T47D (cell line): ENCODE measurements at places on chromosomes 2 and 18.

DNA sequence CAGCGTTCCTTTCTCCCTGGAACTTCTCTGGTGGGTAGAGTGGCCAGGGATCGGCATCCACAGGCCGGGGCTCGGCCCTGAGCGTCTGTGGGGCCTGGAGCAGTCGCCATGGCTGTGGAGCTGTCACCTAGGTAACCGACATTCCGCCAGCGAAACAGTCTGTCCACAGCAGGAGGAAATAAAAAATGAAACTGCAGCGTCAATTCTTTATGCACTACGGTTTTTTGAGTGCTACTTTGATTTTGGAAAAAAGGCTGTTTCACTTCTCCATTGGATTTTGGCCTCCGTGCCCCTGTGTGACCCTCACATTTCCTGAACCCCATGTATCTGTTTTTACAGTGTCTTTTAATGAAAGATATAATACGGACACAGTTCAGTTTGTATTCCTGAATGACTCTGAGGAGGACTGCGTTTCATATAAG lies 163.4 kb downstream of the LDLRAD4 start:
- DNase-seq: no peak

- DNase-seq: peak; percentile 44
Measured at GRCh38 chr18:58862851-58863538, 1.7 kb upstream of the ZNF532 start.

DNA sequence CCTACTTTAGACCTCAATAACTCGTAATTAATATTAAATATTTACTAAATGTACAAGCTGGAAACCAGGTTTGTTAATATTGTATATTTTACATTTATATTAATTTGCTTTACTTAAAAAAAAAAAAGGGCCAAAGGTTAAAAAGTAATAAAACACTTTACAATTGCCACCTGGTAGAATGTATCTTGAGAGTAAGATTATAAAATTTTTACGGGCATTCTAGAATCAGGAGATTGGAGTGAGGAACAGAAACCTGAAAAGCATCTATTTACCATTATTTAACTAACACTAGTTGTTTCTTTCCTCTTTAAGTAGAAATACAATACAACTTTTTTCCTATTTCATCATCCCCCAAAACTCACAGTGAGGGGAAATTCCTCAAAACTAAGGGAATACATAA lies 15.6 kb upstream of the STRN start:
- no peak for DNase-seq

DNA sequence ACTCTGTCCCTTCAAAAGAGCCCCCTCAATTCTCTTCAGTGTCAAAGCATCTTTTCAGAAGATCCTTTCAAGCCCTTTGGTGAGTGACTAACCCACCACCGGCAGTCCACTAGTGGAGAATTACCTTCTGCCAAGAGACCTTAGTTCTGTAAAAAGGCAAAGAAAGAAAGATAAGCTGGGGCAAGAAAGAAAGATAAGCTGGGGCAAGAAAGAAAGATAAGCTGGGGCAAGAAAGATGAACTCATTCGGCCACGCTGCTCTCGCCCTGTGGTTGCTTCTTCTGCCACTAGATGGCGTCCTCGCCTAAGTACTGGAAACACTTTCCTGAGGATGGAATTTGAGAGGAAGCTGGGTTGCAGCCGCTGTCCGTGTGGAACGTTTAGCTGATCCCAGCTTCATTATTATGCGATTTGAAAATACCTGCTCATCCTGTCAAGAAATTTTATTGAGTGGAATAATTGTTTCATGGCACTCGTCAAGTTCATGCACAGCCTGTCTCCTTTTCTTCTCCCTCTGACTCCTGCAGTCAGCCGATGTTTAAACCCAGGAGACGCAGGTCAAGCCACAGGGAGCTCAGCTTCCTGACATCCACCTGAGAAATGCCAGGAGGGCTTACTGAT lies 17.3 kb upstream of the ANXA4 start:
- DNase-seq: peak; percentile 74

DNA sequence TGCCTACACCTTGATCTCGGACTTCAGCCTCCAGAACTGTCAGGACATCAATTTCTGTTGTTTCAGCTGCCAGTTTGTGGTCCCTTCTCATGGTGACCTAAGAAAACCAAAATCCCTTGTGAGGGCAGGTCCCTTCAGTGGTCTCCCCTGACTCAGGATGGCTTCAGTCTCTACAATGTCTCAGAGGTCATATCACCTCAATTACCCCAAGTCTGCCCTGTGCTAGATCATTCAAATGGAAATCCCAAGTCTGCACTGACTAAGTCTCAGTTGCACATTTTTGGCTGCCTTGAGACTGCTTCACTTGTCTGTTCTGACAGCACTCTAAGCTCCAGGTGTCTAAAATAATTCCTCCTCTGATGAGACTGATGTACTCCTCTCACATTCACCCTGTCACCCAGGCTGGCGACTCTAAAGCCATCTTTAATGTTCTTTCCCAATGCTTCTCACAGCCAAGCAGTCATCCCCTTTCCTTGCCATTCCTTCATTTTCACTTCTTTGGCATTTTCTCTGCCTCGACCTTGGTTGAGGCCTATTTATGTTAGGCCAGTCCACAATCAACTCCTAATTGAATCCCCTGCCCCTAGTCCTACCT lies 470.8 kb downstream of the DLGAP1 start:
- no peak for DNase-seq

GRCh38 chr18:3216987-3217386 lies 2.8 kb downstream of the MYOM1 start:
- no peak for DNase-seq

DNA sequence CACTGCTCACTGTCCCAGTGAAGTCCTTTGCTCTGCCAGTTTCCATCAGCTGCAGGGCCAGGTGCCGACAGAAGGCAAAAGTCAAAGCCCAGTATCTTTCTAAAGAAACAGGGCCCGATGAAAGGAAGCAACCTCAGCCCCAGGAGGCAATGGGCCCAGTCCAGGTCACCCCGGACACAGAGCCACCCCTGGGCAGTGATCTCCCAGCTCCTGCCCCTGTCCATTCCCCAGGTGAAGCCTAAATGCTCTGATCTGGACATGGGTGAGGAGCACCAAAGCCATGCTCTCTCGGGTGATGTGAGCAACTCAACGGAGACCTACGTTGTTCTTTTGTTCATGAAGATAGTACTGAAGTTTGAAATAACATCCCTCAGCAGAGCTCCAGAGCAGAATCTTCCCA lies 61.6 kb downstream of the HDAC4 start:
- DNase-seq: no peak

DNA sequence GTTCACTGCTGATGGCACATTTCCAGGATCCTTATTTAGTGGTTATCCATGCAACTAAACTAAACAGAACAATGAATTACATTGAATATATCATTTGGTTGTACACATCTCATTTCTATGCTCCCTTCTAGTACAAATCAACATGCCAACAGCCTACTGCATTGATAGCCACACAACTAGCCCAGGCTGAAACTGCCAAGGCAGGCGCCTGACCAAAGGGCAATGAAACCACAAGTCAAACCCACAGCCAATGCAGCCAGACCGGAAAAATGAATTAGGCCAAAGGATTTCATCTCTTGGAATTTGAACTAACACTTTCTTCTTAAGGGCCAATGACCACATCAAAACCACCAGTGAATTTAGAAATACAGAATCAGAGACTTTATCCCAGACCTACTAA lies 196.4 kb downstream of the NOL4 start:
- DNase-seq: peak; percentile 72

DNA sequence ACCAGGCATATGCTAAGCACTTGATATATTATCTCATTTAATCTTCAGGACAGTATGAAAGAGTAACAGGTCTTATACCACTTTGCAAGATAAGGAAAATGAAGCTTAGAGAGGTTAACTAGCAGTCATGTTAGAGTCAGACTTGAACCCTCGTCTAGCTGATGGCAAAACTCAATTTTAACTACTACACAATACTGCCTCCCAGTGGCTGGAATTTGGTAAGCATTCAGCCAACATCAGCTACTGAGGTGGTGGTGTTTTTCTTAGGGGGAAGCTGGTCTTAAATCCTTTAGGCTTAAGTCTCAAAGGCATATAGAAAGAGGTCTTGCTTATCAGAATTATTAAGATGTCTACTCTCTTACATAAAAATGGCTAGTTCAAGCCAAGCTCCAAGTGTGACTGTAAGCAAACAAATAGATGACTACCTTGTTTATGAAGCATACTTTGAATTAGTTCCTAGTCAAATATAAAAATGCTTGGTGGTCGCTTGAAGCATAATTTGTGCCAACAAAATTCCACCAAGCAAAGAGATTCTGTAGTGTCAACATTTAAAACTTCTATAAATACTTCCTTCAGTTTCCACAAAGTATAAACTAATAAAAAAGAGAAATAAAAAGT lies 325.4 kb upstream of the FIGN start:
- DNase-seq: peak; percentile 64

DNA sequence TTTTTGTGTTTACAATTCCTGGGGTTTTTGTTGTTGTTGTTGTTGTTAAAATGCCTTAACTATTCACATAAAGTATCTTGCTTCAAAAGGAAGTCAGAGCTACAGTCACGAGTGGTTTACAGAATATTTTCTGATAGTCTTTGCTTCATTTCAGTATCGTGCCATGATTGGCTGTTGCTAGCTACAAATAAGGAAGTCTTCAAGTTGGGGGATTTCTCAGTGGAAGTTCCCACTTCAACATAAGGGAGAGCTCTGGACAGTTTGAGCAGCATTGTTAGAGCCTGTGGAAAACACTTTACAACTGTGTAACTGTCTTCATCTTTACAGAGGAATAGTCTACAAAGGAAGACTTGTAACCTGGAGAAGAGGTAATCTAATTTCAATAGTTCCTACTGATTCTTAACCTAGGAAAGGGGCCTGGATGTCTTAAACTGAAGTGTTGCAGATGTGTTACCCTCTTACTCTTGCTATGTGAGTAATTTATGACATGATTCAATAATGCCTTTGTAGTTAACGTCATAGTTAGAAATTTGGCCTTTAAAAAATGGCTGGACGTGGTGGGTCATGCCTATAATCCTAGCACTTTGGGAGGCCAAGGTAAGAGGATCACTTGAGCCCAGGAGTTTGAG lies 23.4 kb upstream of the TANK start:
- DNase-seq: no peak

DNA sequence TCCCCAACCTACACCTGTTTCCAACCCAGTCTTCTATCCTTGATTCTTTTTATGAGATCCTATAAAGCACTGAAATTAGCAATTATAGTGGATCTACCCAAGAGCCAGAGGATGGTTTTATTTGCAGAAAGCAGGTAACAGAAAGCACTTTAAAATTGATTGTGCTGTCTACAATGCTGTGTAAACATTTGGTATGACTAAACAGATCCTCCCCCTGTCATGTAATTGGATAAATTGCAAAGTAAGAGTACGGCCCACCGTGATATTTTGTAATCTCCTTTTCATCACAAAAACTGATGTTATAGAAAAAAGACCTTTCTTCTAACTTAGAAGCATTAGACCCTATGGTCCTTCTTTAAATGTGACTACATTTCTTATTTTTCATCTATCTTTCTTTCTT lies 11.3 kb upstream of the PPP3R1 start:
- DNase-seq: no peak

DNA sequence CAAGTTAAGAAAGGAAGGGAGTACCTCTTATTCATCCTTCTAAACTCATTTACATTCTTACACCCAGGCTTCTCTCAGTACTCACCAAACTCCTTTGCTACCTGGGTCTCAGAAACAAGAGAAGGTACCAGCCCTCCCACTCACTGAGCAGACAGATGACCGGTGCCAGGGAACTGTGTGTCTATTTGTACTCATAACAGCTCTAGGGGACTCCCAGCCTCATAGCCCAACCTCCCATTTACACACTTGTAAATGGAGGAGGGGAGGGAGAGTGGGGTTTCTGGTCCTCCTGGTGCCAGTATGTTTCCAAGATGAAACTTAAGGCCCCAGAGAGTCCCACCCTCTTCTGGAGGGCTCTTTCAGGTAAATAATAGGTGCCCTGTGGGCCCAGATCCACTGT lies 42.8 kb upstream of the SIGLEC15 start:
- peak; percentile 62 for DNase-seq

GRCh38 chr18:4384932-4385331 lies 70.2 kb downstream of the DLGAP1 start:
- no peak for DNase-seq

- no peak for DNase-seq
Measured at GRCh38 chr2:219512524-219513216, 1.6 kb upstream of the ASIC4 start.

- DNase-seq: no peak
Measured at GRCh38 chr2:138531913-138532312, 30.3 kb downstream of the SPOPL start.

- no peak for DNase-seq
Measured at GRCh38 chr2:118858485-118859156, 11.2 kb upstream of the EN1 start.

DNA sequence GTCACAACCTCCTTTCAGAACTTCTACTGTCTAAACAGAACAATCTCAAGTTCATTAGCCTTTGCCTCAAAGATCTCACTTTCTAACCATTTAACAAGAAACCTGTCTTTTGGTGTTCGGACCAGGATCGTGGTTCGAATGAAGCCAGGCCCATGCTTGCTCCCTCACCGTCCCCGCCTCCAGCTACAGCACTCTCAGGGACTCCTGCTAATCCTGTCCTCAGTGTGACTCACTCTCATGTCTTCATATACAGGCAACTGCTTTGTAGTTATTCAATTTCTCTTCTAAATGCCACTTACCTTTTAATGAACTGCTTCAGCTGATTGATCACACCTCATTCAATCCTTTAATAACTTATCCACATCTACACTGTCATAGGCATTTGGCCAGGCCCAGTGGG lies 15.8 kb downstream of the SERTAD2 start:
- no peak for DNase-seq

- DNase-seq: no peak
Measured at GRCh38 chr18:48073211-48073930, 142.9 kb upstream of the SMAD2 start.

- no peak for DNase-seq
Measured at GRCh38 chr2:73289304-73289703, 4.0 kb downstream of the EGR4 start.

GRCh38 chr18:3213300-3214059 lies 6.3 kb downstream of the MYOM1 start:
- DNase-seq: no peak

DNA sequence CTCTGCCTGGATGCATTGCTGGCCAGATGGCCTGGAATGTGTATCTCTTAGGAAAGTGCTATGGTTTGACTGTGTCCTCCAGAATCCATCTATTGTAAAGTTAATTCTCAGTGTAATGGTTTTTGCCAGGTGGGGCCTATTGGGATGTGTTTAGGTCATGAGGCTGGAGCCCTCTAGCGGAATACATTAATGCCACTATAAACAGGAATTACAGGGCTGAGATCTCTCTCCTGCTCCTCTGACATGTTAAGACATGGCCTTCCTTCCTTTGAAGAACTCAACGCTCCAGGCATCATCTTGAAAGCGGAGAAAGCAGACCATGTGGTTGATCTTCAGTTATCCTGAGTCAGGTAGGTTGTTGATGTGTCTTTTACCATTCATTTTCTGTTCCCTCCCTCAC lies 276.4 kb downstream of the RPIA start:
- DNase-seq: peak; percentile 30

GRCh38 chr2:187383043-187383800 lies 64.8 kb downstream of the CALCRL start:
- no peak for DNase-seq

- DNase-seq: no peak
Measured at GRCh38 chr18:9086015-9086414, 16.5 kb upstream of the NDUFV2 start.

- DNase-seq: no peak
Measured at GRCh38 chr18:24986666-24987302, 365.2 kb downstream of the ZNF521 start.
